RKO (cell line): ENCODE measurements at places on chromosomes 13 and 19.

DNA sequence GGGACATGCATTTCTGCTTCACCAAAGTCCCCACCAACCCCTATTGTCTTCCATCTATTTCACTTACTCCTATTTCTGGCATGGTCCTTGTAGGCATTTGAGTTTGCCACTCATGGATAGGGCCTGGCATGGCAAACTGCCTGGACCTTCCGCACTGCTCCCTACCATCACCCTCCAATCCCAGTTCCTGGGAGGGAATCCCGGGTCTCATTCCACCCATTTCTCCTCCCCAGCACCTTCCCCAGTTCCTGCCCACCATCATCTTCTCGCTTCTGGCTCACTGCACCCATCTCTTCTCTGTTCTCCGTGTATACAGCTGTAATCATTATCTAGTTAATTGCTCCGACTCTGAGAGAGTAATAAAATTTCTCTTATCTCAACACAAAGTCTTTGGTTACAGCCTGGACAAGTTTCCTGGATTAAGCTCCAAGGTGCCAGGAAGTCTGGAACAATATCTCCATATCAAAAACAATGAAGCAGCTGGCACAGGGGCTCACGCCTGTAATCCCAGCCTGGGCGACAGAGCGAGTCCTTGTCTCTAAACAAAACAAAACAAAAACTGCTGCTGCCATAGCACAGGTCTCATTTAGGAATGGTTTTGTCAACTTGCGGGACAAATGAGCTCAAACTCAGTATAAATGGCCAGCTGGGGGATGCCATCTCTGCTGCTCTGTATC lies 17.0 kb upstream of the COX7A1 start:
- DNase-seq: no peak

GRCh38 chr13:32528358-32528757 lies 10.2 kb downstream of the N4BP2L2 start:
- no peak for DNase-seq

DNA sequence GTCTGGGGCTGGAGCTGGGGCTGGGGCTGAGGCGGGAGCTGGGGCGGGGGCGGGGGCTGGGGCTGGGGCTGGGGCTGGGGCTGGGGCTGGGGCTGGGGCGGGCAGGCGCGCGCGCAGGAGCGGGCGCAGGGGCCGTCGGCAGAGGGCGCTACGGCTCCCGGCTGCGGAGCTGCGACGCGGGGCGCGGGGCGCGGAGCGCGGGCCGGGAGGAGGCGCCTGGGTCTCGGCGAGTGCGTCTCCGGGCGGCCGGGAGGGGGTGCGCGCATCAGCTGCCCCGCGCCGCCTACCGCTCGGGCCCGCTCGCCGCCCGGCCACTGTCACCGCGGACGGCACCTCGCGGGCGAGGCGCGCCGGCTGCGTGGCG lies 422 bp upstream of the MTUS2 start:
- DNase-seq: no peak

DNA sequence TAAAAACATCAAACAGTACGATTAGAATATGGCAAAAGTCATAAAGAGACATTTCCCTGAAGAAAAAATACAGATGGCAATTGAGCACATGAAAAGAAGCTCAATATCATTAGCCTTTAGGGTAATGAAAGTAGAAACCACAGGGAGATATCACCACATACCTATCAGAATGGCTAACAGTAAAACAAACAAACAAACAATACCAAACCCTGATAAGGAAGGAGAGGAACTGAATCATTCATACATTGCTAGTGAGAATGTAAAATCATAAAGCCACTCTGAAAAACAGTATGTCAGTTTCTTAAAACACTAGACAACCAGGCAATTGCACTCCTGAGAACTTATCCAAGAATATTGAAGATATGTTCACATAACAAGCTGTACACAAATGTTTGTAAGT lies 1342.5 kb upstream of the SLC10A2 start:
- DNase-seq: no peak
